ENCODE measurements at places on chromosomes 4 and X.
A peak's percentile ranks its signal among the peaks of the same experiment; 100 is the strongest.

- no peak for DNase-seq
These were observed 858 bp downstream of the DMP1 start for GRCh38 chr4:87650938-87651337.

- DNase-seq, result peak; percentile 48
These were observed 242.1 kb downstream of the ADAMTS3 start for GRCh38 chr4:72326692-72327632.

DNA sequence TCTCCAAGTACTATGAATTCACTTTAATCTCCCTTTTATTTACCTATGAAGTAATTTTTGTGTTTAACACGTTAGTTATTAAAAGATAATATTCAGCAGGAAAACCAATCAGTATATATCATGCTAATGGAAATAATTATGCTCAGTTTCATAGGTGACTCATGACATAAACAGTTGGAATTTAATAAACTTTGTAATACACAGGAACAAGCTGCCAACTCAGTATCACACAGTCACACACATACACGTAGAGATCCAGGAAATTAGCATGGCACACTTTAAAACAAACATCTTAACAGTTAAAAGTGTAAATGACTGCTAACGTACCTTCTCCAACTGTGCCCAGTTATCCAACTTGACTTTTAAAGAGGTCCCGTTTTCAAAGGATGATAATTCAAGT lies 2.3 kb downstream of the SPATA4 start:
- DNase-seq, result peak; percentile 58

GRCh38 chr4:47804598-47804997 lies 33.3 kb downstream of the CORIN start:
- DNase-seq, result no peak

DNA sequence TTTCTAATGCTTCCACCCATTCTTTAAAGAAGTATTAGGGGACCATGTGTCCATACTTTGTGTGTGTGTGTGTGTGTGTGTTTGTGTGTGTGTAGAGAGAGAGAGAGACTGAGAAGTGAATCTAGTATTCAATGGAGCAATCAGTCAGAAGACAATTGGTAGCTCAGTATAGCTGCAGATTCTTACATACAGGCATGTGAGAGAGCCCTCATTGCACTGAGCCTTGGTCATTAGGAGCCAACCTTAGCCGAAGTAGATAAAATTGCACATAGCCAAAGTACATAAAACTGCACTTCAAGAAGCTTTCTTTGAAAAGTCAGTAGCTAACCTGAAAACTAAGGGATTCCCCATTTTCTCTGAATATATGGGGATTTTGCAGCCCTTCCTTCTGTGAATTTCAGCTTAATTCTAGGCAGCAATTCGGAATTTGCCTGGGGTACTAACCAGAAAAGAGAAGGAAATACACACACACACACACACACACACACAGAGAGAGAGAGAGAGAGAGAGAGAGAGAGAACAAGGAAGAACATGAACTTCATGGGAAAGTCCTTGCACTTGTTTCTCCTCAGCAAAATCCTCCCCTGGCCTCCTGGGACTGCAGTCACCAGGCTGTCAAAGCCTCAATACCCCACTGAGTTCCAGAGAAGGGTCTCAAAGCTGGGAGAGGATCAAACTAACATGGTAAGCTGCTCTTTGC lies 1.7 kb upstream of the PRDM8 start:
- no peak for DNase-seq

DNA sequence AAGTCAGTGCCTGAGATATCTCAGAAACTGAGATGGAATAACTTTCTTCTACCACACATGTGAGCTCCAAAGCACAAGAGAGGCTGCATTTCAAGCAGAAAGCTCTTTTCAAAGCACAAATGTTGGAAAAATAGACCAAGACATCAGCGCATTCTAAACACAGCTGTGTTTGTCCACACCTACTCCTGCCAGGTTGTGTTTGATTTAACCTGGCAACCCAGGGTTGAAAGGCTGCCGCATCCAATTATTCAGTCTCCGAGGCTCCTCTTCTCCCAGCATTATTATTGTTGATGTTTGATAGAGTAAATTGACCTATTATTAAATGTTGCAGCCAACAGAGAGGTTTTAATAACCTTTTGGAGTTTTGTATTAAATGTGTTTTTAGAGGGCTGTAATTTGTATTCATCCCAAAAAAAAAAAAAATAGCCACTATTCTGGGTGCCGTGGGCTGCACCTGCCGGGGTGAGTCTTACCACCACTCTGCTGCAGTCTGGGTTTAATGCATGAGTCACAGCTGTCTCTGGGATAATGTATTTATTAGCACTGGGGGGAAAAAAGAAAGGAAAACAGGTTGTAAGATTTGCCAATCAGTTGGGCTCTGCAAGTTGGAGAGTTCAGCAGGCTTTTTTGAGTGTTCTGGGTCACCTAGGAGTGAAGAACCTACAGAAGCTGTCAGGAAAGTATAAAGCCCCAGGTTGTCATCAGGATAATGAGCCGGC lies 105.2 kb upstream of the NOCT start:
- DNase-seq, result no peak
